Spleen (tissue), 13 donors: ENCODE measurements at places on chromosomes 13 and 19. TPM values are rescaled to one million over a fixed set of nuclear protein-coding genes. Genes with fewer than 3 reads are reported as not detected.
A peak's percentile ranks its signal among the peaks of the same experiment; 100 is the strongest.

DNA sequence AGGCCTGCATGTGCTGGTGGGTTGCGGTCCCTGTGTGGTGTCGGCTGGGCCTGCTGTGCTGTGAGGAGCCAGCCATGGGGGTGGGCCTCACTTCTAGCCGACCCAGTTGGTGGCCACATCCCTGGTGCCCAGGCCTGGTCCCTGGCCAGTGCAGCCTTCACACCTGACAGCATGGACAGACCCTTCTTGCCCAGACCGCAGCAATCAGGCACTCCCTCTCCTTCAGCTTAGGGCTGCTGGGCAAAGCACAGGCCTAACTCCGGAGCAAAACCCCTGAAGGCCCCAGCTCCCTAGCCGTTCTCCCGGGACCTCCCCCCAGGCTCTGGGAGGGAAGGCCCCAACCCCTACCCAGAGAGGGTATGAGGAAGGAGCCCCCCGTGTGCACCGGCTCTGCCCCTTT lies 6.6 kb upstream of the MCF2L start:
- no peaks in the 10 kb centered on the region for H3K36me3 ChIP-seq
- no peaks in the 10 kb centered on the region for H3K4me1 ChIP-seq
- no peaks in the 10 kb centered on the region for H3K27me3 ChIP-seq
- H3K4me3 ChIP-seq: no peak overlapping the region

DNA sequence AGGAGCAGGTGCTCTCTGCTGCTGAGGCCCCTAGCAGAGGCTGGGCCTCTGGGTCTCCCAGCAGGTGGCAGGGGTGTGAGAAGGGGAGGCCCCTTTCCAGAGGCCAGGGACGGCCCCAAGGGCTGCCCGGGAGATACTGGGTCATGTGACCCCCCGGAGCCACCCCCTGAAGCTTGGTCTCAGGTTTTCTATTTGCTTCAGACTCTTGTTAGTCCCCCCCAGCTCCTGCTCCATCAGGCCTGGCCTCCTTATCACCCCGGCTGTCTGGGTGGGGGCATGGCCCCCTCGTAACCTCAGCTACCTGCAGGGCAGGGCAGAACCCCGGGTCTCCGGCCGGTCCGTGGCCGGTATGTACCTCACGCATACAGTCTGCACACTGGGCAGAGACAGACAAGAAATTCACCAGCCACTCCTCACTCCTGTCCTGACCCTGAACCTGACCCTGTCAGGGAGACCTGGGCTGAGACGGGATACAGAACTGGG lies 13.2 kb upstream of the TCF3 start:
- no peaks in the 10 kb centered on the region for H3K36me3 ChIP-seq
- no peak overlapping the region for H3K27ac ChIP-seq
- no peak for DNase-seq

The FGF14 gene
- not detected for total RNA-seq

- no peaks in the 10 kb centered on the region for H3K4me1 ChIP-seq
- H3K4me3 ChIP-seq: no peak overlapping the region
- no peak overlapping the region for H3K27ac ChIP-seq
- H3K27me3 ChIP-seq: no peaks in the 10 kb centered on the region
- no peaks in the 10 kb centered on the region for H3K36me3 ChIP-seq
- no peak for DNase-seq
Measured at GRCh38 chr13:36450534-36450933, 18.2 kb downstream of the CCNA1 start.

DNA sequence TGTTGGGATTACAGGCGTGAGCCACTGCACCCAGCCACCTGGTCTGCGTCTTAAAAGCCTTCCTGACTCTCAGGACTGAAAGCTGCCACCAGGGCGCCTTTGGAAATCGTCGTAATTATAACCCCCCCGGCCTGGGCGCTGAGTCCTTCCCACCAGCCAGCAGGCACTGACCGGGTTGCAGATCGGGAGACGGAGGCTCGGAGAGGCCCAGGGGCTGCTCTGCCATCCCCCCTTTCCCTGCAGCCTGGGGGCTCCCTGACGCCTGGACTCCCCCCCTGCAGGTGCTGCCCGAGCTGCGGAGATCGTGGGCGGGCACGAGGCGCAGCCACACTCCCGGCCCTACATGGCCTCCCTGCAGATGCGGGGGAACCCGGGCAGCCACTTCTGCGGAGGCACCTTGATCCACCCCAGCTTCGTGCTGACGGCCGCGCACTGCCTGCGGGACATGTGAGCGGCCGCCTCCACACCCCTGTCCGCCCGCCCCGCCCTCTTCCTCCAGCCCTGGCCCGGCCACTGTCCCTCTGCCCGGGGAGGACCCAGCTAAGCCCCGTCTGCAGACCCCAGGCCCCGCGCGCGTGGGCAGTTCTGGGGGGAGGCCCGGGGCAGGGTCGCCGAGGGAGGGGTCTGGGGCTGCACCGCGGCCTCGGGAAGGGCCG lies 2.5 kb downstream of the PRTN3 start:
- H3K27me3 ChIP-seq: peaks cover 30% of the 10 kb centered on the region
- no peak overlapping the region for H3K4me3 ChIP-seq
- DNase-seq: peak; percentile 86
- H3K36me3 ChIP-seq: no peaks in the 10 kb centered on the region
- no peak overlapping the region for H3K27ac ChIP-seq
